Stromal cell of bone marrow (primary cell): ENCODE measurements at places on chromosomes 11 and 22.
A peak's percentile ranks its signal among the peaks of the same experiment; 100 is the strongest.

- DNase-seq: no peak
These were observed 3.5 kb downstream of the ESAM start for GRCh38 chr11:124758355-124759265.

DNA sequence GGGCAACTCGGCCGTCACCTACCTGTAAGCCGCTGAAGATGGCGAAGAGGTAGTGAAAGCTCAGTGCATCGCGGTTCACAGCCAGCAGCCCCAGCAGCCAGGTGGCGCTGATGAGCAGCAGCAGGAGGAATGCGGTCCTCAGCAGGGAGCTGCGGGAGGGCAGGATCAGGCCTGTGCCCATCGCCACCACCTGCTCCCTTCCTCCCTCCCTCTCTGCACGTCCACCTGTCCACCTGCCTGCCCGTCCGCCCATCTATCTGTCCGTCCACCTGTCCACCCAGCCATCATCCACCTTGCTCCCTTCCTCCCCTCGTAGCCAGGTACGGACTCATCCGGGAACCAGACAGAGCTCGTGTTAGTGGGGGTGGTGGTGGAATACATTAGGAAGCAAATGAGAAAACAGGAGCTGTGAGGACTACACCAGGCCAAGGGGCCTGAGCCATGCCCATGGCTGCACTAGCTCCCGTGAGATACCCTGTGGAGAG lies 32.2 kb downstream of the TRMU start:
- DNase-seq: peak; percentile 19

DNA sequence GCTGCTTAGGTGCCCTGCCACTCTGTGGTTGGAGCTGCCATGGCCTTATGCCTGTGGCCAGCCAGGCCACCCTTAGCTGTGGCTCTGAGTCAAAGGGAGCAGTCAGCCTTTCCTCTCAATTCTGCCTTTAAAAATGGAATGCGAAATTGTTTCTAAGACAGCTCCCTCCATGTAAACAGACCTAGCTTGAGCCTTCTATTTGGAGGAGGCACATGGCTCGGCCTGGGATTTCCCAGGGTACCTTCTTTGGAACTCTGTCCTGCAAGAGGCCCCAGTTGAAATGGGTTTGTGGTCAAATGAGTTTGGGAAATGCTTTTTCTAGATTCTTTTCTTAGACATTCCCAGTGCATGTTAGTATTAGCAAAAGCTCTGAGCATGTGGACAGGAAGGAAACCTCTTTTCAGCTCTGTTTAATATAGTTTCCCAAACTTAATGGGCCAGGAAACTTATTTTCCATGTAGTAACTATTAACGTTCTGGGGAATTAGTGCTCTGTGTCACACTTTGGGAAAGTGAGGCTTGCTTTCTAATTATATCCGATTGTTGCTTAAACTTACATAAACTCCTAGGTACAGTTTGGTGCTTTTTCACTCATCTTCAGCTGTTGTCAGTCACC lies 7.8 kb downstream of the PHOX2A start:
- DNase-seq: no peak

- no peak for DNase-seq
These were observed 13.7 kb upstream of the LIN7C start for GRCh38 chr11:27520226-27520625.

- DNase-seq: no peak
These were observed 36.6 kb upstream of the COMT start for GRCh38 chr22:19904935-19905334.

- DNase-seq: no peak
These were observed 27.3 kb downstream of the INCENP start for GRCh38 chr11:62150887-62151736.

DNA sequence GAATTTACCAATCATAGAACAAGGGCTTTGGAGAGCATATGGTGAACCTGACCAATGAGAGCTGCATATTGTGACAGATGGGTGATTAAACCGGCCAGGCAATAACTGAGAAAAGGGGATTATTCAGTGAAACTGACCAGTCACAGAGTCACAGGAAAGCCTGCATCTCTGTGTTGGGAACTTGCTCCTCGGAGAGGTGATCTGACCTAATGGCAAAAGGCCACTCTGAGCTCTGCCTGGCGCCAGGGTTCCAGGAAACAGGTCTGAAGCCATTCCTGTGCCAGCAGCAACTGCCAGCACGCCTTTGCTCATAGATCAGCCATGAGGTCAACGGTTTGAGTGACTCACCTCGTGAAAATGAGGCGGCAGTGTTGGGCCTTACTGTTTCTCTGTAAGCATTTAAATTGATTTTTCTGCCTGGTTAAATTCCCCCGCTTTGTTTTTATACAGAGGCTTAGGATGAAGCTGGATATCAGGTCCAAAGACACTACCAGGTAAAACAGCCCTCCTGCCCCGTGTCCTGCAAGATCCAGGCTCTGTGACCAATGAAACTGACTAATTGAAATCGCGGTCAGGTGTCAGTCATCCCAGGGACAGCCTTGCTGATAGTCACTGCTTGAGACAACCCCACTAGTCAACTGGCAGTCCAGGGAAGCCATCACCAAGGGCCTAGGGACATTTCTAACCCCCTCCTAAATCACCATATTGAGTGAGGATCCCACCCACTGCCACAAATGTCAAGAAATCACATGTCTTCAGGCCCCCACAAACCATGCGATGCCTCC lies 35.8 kb upstream of the MYOD1 start:
- DNase-seq: peak; percentile 23

DNA sequence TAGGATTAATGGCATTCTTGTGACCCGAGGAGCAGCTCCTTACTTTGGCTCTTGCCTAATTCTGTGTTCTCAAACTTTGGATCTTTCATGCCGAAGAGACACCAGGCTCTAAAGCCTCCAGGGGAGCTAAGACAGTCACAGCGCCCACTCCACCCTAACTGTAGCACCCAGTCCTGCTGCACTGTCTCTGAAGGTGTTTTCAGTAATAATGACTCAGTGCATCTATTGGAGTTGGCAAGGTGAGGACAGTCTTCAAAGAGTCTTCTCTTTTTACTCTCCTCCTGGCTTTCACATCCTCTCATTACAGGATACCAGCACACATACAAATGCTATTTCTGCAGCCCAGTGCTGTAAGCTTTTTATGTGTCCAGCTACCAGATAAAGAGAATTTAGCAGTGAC lies 69.4 kb downstream of the PPFIBP2 start:
- DNase-seq: no peak

- DNase-seq: no peak
These were observed 152.7 kb downstream of the CRYBB2 start for GRCh38 chr22:25372000-25372595.

DNA sequence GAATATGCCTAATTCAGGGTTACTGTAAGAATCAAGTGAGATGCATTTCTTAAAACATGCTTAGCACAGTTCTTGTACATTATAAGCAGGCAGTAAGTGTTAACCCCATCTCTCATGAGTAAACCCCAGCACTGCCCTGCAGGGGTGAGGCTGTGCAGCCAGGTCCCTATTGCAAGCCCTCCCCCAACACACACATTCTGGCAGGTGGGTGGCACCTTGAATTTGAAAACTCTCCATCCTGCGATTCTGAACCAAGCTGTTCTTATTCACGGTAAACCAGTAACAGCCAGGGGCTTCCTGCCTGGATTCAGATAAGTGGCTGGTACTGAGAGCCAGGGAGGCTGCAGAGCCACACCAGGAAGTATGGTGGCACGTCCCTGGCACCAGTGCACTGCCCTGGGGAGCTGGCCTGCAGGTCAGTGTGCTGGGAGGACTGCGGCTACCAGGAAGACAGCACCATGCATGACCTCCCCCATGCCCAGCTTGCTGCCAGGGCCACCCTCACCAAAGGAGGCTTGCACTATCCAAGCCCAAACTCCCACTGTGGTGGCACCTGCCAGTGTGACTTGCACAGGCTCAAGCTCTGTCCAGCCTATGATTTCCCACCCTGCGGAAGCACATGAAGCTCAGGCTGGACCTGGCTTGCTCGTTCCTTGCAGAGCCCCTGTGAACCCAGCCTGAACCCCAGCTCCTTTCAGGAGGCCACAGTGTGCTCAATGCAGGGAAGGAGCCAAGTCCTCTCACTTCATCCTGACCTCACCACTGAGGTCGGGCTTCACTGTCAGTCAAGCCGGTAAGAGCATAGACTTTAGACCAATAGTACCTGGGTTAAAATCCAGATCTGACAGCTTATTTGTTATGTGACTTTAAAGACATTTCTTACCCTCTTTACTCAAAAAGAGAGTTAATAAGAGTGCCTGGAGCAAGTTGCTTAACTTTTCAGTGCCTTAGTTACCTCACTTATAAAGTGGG lies 88.1 kb downstream of the MICAL2 start:
- no peak for DNase-seq

GRCh38 chr11:43779306-43779705 lies 98.8 kb downstream of the HSD17B12 start:
- no peak for DNase-seq

GRCh38 chr11:124069429-124070401 lies 28.6 kb upstream of the OR10G7 start:
- DNase-seq: peak; percentile 11

DNA sequence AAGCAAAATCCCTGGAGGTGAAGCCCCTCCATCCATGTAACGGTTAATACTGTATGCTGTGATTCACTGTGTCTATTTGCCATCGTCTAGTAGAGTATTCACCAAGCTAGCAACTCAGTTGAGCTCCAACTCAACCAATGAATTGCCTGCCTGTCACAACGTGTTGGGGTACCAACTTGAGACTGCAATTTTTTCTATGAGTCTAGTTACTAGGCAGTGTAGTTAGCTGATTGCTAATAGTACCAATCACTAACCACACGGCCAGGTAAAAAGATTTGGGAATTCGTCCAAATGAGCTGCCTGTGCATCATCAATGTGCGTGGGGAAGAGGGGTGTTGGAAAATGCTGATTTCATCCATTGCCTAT lies 1.0 kb upstream of the BTG4 start:
- no peak for DNase-seq

- no peak for DNase-seq
These were observed 9.7 kb downstream of the FXYD2 start for GRCh38 chr11:117814766-117815261.

- DNase-seq: no peak
These were observed 25.5 kb downstream of the TNKS1BP1 start for GRCh38 chr11:57299150-57299737.

GRCh38 chr11:68551223-68551622 lies 90.7 kb downstream of the PPP6R3 start:
- DNase-seq: no peak

DNA sequence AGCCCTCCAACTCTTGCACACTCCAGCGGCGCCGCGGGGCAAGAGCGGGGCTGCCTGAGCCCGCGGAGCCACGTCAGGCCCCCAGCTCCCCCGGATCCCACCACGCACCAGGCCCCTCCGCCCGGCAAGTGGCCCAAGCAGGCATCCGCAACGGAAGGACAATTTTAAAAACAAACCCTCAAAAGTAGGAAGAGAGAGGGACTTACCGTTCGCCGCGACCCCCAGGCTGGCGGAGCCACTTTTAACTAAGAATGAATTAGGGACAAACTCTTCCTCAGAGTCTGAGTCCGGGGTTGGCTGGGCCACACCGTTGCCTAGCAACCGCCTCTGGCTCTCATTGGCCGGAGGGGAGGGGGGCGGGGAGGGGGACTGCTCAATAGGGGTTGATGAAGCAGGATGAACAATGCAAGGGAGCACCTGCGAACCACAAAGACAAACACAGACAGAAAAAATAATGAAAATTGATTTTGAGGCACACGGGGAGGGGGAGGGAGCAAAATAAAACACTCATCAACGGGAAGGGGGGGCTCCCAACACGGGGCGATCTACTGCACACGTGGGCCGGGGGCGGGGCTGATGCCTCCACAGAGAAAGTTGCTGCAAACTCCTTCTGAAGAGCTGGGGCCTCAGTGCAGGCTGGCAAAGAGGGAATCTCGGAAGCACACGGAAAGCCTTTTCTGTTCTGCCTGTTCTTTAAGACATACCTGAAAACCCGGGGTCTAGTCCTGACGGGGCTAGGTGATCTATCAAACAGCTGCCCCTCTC lies 387.5 kb upstream of the NARS2 start:
- DNase-seq: no peak

DNA sequence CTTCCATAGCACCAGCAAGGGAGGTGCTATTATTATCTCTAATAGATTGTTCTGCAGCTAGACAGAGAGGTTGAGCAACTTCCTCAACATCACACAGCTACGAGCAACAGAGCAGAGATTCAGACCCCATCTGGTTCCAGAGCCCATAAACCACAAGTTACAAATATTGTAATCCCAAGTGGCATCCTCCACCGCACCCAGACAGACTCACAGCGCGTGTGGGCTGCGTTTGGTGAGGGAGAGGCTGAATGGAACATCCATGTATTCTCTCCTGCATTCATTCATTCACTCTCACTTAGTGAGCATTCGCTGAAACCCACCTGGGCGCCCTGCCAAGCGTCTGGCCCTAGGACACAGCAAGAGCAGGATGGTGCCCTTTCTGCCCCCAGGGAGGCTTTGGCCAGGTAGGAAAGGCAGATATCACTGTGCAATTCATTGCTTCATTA lies 33.5 kb downstream of the LIF start:
- DNase-seq: peak; percentile 63

GRCh38 chr11:1208394-1209261 lies 14.2 kb upstream of the MUC5B start:
- no peak for DNase-seq

GRCh38 chr11:46697303-46697702 lies 3.1 kb downstream of the ARHGAP1 start:
- DNase-seq: no peak

- DNase-seq: no peak
These were observed 315.0 kb downstream of the BRD1 start for GRCh38 chr22:49512487-49513165.

- DNase-seq: no peak
These were observed 17.4 kb downstream of the TTLL8 start for GRCh38 chr22:50040717-50041116.

DNA sequence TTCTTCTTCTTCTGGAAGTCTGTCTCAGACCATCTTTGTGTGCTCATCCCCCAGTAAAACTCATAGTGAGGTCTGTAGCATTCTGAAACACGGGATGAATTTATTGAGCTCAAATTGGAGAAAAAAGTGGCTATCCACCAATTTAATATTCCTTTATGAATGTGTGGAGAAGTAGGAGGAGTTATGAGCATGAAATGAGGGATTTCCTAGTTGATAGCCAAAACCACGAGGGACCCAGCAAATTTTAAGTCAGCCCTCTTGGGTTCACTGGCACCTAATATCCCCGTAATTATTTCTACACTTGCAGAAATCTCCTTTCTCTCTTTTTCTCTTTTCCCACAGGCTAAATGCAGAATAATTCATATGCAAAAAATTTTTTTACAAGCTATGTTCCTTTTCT lies at the start of gene OR52A1:
TSS of gene OR52A1 (minus strand) at position 101 of the 400 bp plus-strand sequence. CDS start 2,388 bp downstream, outside the sequence.
- no peak for DNase-seq

GRCh38 chr22:24681236-24681635 lies 78.2 kb downstream of the GGT1 start:
- DNase-seq: peak; percentile 9

DNA sequence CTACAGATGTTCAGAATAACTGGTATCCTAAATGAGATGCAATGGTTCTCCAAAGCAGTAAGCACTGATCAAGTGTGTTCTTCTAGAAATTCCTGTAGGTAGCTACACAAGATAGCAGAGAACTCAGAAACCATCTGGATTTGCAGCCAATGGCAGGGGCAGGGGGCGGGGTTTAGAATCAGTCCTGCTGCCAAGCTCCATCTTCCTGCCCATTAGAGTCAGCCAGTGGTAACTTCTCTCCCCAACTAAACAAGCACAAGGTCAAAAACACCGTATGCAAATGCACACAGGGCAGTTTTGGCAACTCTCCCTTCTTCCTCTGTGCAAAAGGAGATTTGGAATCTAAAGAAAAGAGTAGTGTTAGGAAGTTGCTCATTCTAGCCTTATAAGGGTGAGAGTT lies 237.5 kb upstream of the CCDC90B start:
- no peak for DNase-seq
